Fibroblast of pulmonary artery (primary cell): ENCODE measurements at places on chromosomes 7 and 10.

DNA sequence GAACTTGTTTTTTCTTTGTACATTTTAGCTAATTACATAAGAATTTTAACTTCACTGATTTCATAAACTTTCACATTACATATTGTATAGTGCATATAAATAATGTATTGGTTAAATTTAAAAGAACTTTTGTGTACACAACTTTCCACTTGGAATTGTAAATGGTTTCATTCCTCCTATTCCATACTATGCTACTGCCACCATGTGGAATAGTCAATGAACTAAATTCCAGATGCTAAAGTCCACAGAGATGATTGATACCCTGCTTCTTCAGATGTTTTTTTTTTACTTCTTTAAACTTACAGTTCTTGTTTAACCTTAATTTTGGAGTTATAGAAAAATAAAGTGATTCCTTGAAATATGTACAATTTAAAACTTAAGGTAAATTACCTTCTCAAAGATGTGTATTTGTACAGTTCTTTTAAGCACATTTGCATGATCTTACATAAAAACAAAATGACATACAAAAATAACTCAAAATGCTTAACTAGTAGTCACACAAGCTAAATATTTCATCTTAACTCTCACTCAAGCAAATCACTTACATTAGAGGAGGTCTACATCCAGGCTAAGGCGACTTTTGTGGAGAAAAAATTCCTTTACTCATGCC lies 247.6 kb upstream of the HGF start:
- peak; percentile 75 for DNase-seq

DNA sequence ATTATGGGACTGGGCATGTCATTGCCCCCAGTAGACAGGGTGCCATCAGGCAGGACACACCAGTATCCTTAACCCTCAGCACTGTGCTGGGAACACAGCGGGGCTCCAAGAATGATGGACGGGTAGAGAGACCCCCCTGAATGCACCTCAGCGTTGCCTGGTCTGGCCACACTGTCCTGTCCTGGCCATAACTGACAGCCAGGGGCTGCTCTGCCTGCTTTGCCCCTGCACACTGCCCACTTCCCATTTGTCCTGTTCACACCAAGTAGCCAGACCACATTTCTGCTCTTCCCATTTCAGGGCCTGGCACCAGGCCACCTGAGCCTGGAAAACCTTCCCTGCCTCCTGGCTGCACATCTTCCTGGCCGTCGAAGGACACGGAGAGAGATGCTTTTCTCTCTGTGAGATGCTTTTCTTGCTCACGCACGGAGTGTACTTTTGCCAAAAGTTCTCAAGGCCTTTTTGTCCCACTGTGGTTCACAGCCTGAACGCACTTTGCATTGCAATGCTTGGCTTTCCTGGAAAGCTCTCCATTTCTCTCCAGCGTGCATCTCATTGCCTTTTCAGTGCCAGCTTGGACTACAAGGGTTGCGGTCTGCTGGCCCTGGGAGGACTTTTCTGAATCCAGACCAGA lies 131.0 kb upstream of the EEPD1 start:
- no peak for DNase-seq

- DNase-seq: no peak
Measured at GRCh38 chr7:28061824-28062196, 118.8 kb downstream of the JAZF1 start.

DNA sequence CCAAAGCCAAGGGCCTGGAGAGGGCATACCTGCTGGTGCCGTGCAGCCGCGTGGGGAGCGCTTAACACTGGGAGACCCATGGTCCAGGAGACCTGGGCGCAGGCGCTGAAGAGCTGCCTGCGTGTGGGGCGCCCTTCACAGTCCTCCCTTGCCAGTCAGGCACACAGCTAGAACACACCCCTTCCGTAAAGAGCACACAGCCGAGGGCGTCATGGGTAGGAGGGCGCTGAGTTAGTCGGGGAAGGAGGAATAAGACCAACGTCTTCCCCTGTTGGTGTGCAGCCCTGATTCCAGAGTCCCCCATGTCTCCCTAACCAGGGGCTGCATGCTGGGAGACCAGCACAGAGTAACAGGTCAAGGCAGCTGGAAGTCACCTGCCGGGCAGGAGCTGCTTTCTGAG lies 273.9 kb downstream of the USP6NL start:
- no peak for DNase-seq

DNA sequence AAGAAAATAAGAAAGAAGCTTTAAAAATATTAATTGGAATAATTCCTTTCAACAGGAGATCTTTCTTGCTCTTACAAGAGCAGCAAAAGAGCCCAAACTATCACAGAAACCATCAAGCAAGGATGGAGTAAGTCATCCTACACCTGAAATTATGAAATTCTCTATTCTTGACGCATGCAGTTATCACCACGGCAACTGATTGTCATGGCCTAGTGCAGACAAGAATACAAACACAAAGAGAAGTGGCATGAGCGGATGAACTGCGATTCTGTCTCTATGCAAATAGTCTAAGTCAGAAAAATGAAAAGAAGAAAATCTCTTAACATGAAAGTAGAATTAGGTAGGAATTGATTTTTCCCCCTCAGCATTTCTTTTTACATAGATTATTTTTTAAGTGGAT lies 54.8 kb upstream of the SLC35B4 start:
- DNase-seq: no peak

GRCh38 chr10:4470231-4470835 lies 355.7 kb upstream of the AKR1E2 start:
- DNase-seq: peak; percentile 91

DNA sequence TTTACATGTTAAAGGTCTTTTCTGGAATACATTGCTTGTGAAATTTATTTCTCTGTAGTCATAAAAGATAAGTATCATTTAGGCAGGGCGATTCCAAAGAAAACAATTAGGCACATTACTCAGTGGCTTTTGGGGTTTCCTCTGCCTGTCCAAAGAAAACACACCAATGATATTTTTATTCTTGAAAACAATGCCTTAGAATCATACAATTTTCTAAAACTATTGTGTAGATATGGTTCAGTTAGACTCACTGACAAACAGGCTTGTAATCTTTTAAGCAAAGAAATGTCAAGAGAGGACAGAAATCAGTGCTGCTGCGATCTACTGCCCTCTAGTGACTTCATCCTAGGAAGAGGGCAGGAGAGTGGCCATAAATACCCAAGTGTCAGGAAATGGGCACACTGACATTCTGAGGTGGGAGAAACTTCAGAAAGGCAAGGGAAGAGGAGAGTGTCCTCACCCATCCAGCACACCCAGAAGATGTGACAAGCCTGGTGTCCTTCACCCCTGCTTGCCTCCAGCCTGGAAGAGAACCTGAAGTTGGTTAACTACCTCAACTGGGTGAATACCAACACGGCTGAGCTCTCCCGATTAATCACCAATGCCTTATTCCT lies 120.5 kb downstream of the GALNT11 start:
- peak; percentile 84 for DNase-seq

GRCh38 chr7:113015034-113015645 lies 71.5 kb downstream of the GPR85 start:
- peak; percentile 63 for DNase-seq

DNA sequence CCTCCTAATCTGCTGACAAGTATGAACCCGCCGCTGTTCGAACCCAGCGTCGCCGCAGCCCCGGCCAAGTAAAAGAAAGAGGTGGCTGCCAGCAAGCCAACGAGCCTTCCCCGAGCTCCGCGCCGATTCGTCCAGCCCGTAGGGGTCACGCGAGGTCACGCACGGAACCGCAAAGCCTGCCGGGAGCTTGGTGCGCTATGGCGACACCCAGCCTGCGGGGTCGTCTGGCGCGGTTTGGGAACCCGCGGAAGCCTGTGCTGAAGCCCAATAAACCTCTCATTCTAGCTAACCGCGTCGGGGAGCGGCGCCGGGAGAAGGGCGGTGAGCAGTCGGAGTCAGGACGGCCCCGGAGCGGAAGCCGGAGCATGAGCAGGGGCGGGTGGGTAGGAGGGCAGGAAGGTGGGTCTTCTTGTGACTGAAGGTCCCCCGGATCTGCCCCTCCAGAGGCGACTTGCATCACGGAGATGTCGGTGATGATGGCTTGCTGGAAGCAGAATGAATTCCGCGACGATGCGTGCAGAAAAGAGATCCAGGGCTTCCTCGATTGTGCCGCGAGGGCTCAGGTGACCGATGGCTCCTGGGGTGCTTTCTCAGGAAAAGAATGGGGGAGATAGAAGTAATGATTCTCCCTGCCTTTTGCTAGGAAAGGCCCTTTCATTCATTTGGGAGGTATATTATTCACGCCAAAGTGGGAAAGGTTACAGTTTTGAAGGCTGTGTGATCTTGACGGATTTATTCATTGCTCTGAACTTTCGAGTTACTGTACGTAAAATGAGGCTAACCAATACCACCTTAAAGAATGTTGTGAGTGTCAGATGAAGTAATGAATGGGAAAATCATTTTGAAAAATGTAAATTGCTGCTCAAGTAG lies at the start of gene CHCHD1:
Gene CHCHD1, plus strand, starts transcription at position 170 of the 870 bp plus-strand sequence. Its CDS starts 28 bp downstream, at position 198.
- peak; percentile 89 for DNase-seq

DNA sequence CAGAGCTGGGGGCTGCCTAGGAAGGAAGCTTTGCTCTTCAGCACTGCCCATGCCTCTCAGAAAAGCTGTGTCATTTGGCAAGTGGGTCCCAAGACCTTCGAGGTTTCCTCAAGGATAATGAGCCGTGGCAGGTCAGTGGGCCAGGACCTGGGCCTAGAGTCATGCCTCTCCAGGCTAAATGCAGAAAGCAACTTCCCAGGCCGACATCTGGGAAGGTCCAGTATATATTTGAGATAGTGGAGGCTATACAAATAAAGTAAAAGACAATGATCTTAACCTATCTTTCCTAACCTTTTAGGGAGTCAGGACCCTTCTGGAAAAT lies 2.4 kb upstream of the HOXA10 start:
- DNase-seq: no peak

DNA sequence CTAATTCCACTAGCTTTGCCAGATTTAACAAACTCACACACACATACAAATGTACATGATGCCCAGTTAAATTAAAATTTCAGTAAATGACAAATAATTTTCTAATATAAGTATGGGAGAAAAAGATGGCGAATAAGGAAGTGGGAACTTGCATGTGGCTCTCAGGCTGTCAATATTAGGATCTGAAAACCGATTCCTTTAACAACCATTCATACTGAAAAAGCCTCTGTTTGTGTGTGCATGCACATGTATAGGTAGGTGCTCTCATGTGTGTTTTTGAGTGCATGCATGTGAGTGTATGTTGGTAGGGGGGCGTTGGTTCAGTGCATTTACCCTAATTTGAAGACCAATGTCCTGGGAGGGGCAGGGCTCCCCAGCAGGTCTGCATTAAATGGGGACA lies 125.3 kb downstream of the HTR7 start:
- no peak for DNase-seq

DNA sequence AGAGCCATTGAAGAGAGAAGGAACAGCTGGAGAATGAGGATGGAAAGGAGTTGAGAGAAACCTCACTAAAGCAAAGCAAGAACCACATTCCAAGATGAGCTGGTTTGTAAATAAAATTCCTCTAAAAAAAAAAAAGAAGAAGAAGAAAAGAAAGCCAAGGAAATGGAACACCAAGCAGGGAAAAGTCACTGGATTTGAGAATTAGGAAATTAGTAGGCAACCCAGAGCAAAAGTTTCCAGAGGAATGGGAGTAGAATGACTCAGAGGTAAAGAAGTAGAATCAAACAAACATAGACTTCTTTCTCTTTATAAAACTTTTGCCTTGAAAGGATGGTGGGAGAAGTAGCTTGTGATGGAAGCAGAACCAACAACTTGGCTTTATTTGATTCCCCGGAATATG lies 3.9 kb downstream of the CH25H start:
- no peak for DNase-seq

DNA sequence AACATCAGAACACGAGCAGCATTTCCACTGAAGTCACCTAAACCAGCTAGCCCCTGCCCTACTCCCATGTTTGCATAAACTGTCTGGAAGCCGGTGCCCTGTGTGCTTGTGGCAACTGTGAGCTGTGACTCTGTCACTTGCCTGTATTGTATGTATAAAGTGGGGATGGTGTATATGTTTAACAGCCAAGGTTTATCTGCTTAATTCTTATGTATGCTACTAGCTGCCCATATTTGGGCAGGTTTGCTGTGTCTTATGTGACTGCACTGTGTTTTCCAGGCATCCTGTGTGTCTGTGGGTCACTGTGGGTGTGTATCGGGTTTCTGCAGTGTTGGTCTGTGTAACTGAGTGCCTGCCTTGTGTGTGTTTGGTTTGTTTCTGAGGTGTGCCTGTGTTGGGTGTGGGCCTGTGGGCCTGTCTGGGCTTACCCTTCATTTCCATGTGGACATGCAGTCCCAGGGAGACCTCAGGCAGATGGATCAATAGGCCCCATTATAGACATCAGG lies 9.3 kb downstream of the LBX1 start:
- DNase-seq: no peak

GRCh38 chr7:74092321-74092963 lies 8.8 kb downstream of the LIMK1 start:
- DNase-seq: no peak

DNA sequence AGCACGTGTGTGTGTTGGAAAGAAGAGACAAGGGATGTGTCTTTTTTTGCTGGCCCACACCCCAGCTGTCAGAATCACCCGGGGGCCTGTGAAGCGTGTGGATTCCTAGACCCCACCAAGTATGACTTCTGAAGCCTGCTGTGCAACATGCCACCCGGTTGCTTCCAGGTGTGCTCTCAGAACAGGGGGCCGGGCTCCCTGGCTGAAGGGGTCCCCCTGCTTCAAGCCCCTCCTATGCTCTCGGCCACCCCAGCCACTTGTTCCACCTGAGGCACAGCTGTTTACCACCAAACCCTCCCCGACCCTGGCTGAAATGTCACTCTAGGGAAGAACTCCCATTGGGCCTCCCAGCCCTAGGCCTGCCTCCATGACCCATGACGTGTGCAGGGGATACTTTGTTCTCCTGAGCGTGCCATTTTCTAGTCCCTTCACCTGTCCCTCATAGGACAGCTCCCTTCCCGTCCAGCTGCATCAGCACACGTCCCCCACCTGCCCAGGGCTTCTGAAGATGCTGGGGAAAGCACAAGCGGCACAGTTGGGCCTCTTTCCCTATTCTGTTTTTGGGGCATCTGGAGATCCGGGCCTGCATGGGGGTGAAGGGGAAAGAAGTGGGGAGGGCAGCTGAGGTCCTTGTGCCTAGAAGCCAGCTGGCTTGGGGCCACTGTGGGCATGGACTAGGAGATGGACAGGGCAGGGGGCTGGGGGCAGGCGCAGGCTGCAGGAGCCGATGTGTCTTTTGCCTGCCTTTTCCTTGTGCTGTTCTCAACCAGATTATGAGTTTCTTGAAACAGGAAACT lies 33.3 kb downstream of the CRHR2 start:
- no peak for DNase-seq

- no peak for DNase-seq
Measured at GRCh38 chr10:70899096-70899495, 10.7 kb upstream of the PCBD1 start.
